ENCODE measurements at places on chromosomes 12 and 14. TPM values are rescaled to one million over a fixed set of nuclear protein-coding genes. Genes with fewer than 3 reads are reported as not detected.

The OAS1 gene
- total RNA-seq, result 41.0 TPM

The KCNMB4 gene
- 0.16 TPM for total RNA-seq

The SRRM4 gene
- not detected for total RNA-seq

The CD163L1 gene
- total RNA-seq, result 0.44 TPM

The RD3L gene
- total RNA-seq, result not detected

The STYX gene
- total RNA-seq, result 6.4 TPM

The FSCB gene
- total RNA-seq, result not detected

The BEST3 gene
- 1.2 TPM for total RNA-seq

The CARMIL3 gene
- total RNA-seq, result 0.45 TPM

The EPS8 gene
- total RNA-seq, result 55.2 TPM

The CLEC1A gene
- total RNA-seq, result not detected
